ENCODE measurements at places on chromosomes 7 and 10.

DNA sequence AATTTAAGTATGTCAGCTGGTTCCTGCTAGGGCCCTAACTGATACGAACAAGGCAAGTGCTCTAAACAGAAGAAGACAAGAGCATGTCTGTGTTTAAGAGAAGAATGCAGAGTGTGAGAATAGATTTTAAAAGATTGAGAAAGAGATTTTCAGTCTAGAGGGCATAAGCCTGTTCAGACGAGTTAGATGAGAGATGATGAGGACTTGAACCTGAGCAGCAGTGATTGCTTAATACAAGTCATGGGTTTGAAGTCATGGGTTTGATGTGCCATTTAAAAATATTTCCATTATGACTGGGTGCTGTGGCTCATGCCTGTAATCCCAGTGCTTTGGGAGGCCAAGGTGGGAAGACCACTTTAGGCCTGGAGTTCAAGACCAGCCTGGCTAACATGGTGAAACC lies 108.9 kb upstream of the PLXDC2 start:
- no peak for DNase-seq

- no peak for DNase-seq
Measured at GRCh38 chr10:88804083-88804812, 1.7 kb downstream of the LIPM start.

GRCh38 chr10:132508581-132509443 lies 28.8 kb upstream of the INPP5A start:
- no peak for DNase-seq

GRCh38 chr7:103990991-103991390 lies 1.5 kb upstream of the RELN start:
- no peak for DNase-seq

- no peak for DNase-seq
Measured at GRCh38 chr10:100330079-100330478, at the start of gene PKD2L1. Gene PKD2L1, minus strand, starts transcription at chr10:100330228. Its CDS starts 125 bp downstream, at chr10:100330103.

GRCh38 chr10:16986406-16987205 lies 143.0 kb downstream of the CUBN start:
- no peak for DNase-seq

DNA sequence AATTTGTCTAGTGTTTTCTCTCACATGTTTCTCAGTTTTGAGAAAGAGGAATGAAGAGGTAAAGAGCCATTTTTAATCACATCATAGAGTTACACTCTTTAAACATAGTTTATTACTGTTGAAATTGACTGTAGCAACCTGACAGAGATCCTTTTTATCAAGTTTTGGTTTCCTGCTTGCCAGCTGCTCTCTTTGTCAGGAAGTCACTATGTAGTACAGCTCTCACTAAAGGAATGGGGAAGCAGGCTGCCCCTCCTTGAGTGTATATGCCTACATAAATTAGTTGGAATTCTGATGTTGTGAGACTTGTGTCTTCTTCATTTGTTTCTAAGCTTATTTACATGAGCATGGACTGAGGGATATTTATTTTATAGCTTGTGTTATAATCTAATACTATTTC lies 1274.0 kb upstream of the CELF2 start:
- no peak for DNase-seq
